ENCODE measurements at places on chromosomes 7 and 10.

GRCh38 chr10:77855404-77856155 is 71.0 kb downstream of the DLG5 start:
- DNase-seq: no peak

DNA sequence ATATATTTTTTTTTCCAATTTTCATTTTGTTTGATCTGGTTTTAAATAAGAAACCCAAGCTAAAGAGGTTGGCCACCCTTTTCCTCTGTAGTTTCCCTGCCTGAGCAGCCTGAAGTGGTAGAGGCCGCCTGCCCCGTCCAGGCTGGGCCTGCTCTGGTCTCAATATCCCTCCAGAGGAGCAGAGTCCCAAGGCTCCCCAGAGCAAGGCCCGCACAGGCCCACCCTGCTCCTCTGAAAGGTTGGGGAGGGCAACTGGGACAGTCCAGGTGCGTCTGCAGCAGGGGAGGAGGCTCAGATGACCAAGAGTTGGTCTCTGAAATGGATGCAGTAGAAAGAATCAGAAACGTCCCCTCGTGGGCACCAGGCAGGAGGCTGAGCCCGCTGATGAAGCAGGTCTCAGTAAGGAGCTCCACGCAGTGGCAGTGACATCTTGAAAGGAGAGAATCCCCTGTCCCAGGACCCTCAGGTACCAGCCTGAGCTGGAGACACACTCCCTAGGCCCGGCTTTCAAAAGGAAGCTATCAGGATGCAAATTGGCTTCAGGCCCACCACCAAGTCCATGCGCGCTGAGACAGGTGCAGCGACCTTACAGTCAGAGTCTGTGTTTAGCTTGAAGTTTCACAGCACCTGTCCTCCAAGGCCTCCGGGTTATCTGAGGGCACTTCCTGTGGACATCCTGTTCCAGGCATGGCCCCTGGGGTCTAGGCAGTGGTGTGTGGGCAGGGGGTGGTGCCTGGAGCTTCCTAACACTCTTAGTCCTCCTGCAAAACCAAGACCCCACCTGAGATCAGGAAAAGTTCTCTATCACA is 37.7 kb downstream of the EN2 start:
- no peak for DNase-seq

- no peak for DNase-seq
Observed at GRCh38 chr10:24784923-24785322, 61.2 kb upstream of the ARHGAP21 start.

- no peak for DNase-seq
Observed at GRCh38 chr10:71981015-71981875, 17.1 kb downstream of the CHST3 start.

- DNase-seq: peak; percentile 21
Observed at GRCh38 chr10:116211682-116212081, 61.3 kb downstream of the GFRA1 start.

- no peak for DNase-seq
Observed at GRCh38 chr10:97687785-97688781, 1.0 kb upstream of the AVPI1 start.

DNA sequence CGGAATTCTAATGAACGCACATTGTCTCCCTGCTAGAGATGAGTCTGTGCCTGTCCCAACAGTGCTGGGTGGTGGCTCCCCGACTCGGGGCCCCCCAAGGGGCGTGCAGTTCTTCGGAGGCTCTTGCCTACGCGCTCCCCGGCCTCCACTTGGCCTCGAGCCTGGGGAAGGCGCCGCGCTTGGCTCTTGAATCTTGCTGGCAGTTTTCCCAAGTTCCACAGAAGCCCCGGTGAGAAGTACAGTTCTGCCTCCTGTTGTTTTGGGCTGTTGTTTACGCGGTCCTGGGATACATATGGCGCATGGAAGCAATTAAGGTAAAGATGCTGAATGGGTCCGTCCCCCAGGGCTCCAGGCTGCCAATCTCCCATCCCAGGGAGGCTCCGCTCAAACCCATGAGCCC is 32.6 kb upstream of the UNCX start:
- DNase-seq: no peak

GRCh38 chr7:44102846-44103565 is 1.1 kb upstream of the AEBP1 start:
- no peak for DNase-seq

- DNase-seq: no peak
Observed at GRCh38 chr10:55897490-55897921, 463.6 kb downstream of the ZWINT start.

DNA sequence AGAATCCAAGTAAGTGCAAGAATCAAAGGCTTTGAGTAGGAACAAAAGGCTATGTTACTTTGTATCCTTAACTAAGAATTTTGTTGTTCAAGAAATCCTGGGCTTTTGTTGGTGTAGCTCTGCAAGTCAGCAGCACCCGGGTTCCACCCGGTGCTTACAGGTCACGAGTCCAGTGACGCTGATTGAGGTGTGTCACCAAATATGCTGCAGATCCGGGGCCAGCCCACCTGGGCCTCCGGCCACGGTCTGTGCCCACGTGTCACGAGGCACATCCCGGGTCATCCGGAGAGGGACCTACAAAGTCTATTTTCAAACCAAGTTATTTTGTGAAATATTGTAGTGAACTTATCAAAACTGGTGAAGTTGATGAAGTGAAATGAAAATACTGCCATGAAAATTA is 103.1 kb downstream of the MGMT start:
- DNase-seq: no peak

- DNase-seq: no peak
Observed at GRCh38 chr10:76086170-76086760, 654.8 kb downstream of the LRMDA start.

- no peak for DNase-seq
Observed at GRCh38 chr10:82934429-82934828, 1059.4 kb downstream of the NRG3 start.

GRCh38 chr10:4067931-4068561 is 283.0 kb upstream of the KLF6 start:
- peak; percentile 23 for DNase-seq

DNA sequence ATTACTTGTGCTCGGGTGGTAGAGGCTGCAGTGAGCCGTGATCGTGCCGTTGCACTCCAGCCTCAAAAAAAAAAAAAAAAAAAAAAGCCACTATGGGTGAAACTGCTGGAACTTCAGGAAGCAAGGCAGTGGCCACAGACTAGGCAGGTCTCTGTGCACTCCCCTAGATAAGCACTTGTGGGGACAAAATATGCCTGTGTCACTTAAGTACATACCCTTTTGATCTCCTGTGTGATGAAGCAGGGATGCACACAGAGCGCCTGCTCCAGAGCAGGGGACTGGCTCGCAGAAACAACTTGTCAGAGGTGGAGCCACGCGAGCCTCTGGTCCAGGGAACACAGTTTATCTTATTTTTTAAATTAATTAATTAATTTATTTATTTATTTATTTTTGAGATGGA is 42.9 kb upstream of the PSAP start:
- no peak for DNase-seq

DNA sequence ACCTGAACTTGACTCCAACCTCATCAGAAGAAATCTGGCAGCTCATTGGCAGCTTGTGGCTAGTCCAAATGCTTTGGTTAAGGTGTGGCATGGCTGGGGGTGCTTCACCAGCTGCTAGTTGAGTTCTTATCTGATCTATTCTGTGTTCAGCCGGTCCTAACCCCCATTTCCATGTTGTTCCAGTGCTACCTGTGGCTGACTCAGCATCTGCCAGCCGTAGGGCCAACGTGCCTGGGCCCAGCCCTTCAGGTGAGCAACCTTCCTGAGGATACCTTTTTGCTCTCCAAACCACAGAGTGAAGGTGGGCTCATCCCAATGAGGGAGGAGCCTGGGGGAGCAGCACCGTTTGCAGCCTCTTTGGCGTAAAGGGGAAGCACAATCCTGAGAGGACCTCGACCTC is 46.8 kb upstream of the C10orf120 start:
- no peak for DNase-seq

- no peak for DNase-seq
Observed at GRCh38 chr7:7665031-7665430, 24.5 kb downstream of the UMAD1 start.

DNA sequence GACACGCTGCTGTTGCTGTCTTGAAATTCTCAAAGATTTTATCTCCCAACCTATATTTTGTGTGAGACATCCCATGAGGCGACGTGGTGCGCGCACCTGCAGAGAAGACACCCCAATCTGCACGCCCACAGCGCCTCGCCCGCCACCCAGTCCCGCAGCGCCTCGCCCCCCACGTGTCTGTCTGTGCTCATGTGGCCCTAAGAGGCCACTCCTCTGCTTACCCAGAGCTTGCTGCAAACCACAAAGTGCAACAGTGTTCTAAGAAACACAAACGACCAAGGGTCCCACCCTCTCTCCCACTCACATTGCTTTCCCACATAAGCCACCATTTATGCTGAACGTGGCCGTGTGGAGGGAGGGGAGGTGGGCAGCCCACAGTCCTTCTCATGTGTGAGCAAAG is 287.2 kb downstream of the PTPRN2 start:
- no peak for DNase-seq

DNA sequence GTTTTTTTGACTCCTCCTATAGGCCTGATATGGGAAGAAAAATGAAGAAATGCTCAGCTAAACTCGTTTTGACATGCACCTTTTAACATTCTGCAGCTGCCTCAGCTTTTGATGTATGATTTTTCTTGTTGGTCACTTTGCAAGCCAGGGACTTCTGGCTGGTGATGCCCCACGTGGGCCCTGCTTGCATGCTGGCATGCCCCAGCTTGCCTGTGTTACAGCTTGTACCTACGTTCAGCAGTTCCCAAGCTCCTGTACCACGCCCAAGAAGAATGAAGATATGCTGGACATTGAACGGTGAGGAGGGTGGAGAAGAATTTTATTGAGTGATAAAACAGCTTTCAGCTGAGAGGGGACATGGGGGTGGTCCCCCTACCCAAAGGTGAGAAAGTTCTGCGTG is 245.6 kb upstream of the FZD8 start:
- DNase-seq: no peak

DNA sequence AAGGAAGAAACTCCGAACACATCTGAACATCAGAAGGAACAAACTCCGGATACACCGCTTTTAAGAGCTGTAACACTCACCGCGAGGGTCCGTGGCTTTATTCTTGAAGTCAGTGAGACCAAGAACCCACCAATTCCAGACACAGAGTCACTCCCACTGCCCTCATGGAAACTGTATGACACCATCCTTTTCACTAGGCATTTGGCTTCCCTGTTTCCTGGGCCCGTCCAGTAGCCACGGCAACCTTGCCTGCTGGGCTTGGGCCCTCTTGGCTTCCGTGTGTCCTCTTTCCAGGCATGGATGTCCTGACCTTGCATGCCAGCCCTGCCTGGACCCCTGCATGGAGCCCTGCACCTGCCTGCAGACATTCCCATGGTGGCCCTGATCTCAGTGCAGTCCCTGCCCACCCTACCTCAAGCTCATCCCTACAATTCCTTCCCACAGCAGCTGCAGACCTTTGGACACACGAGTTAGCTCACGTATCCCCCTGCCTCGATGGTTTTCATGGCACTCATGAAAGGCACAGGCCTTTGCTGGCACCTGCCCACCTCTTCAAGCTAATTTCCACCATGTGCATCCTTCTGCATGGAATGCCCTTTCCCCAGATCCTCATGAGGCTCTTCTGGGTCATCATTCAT is 6.7 kb downstream of the SH2D4B start:
- DNase-seq: no peak

GRCh38 chr7:93476491-93477344 is 97.8 kb downstream of the CALCR start:
- DNase-seq: no peak

- no peak for DNase-seq
Observed at GRCh38 chr7:26937939-26938623, 73.7 kb upstream of the SKAP2 start.

DNA sequence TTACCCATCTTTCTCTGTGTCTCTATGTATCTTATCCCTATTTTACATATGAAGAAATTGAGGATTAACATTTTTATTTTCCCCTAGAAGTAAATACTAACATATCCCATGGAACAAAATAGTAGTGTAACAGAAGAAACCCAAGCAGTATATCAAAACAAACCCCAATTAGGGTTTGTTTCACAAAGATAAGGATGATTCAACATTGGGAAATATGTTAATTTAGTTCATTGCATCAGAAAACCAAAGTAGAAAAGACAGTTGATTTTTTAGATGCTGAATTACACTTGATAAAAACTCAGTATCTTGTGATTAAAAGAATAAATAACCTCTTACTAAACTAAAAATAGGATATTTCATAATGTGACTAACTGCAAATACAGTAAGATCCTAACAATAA is 87.8 kb downstream of the GLCCI1 start:
- no peak for DNase-seq

- DNase-seq: peak; percentile 68
Observed at GRCh38 chr7:46811529-46811928, 770.4 kb downstream of the TNS3 start.

DNA sequence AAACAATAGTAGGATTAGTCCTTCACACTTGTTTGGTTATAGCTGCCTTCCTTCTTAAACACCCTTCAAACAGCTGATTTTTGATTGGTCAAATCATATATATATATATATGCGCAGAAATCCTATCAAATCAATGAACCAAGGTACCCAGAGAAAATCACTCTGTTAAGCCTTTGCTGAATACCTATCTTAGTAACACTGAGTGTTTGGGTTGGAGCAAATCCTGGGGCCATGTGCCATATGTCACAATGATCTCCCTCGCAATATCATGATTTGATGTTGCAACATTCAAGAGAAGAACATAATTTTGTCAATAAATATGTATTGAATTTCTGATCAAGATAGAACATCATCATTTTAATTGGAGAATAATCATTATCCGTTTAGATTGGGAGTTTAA is 795.6 kb downstream of the REEP3 start:
- no peak for DNase-seq

GRCh38 chr7:157505646-157506045 is 168.8 kb downstream of the DNAJB6 start:
- no peak for DNase-seq

DNA sequence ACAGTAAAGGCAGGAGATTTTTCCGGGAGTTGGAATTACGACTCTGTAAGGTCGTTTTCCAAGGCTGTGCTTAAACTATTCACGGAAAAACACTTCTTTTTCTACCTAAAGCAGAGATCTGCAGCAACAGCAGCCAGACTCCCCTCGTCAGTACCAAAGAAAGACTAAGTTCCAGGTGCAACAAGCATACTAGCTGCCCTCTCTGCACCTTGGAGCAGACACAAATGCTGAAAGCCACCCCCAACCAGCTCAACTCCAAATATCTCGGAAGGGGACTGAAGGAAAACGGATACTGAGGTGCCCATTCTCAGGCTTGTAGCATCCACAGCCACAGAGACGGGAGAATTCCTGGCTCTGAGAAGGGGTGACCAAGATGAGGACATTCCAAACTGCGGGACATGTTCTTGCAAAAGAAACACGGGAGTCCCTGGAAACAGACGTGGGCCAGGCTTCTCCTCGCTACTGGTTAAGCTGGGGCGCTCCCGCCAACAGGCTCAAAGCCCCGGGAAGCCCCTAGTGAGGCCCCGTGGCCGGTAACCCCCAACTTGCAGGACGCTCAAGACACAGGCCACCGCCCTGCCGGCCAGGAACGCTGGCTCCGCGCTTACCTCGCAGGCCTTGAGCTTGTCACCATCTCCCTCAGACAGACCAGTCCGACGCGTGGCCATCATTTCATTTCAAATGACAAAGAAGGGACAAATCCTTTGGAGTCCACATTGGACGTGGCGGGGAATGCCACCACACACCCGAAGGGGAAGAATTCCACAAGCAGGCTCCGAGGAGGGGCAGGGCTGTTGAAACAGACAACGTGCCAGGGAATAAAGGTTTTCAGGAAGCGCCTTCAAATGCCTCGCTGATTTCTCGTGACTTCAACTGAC is 2.2 kb downstream of the ARHGAP21 start:
- no peak for DNase-seq
